ENCODE measurements at places on chromosomes 13 and 19. TPM values are rescaled to one million over a fixed set of nuclear protein-coding genes. Genes with fewer than 3 reads are reported as not detected.

DNA sequence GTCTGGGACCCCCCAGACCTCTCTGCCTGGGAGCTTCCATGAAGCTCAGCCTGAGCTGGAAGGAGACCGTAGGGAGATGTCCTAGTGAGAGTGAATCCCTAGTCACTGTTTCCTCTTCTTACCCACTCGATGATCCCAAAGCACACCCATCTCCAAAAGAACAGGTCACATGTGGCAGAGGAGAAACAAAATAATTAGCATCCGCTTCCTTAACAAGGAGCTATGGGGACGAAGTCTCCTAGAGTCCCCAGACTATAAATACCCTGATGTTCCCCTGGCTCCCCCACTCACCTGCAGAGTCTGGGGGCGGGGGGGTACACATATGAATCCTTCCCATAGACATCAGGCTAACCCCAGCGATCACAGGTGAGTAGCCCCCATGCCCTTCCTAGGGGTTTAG is at the start of gene OR1I1:
Gene OR1I1, plus strand, starts transcription at position 301 of the 400 bp plus-strand sequence. CDS start 4,855 bp downstream, outside the sequence.
- DNase-seq, result no peak

DNA sequence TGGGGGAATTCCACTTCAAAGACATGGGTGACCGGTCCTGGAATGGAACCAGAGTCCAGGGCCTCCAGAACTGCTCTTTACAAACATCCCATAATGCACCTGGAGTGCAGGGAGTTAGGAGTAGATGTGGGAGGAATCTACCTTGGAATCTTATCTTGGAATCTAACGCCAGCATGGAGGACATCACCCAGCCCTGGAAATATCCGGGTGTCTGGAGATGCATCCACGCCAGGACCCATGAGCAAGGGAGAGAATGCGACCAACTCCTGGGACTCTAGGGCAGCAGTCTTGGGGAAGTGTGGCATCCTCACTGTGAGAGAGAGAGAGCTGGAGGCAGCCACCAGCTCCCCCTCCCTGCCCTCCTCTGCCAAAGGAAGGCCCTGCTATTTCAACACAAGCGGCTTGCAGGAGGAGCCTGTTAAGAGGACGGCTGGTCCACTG is 211.8 kb downstream of the UQCRFS1 start:
- no peak for DNase-seq

FUT1 gene
- polyA plus RNA-seq, result 5.3 TPM

CGB7 gene
- polyA plus RNA-seq, result 0.24 TPM

DNA sequence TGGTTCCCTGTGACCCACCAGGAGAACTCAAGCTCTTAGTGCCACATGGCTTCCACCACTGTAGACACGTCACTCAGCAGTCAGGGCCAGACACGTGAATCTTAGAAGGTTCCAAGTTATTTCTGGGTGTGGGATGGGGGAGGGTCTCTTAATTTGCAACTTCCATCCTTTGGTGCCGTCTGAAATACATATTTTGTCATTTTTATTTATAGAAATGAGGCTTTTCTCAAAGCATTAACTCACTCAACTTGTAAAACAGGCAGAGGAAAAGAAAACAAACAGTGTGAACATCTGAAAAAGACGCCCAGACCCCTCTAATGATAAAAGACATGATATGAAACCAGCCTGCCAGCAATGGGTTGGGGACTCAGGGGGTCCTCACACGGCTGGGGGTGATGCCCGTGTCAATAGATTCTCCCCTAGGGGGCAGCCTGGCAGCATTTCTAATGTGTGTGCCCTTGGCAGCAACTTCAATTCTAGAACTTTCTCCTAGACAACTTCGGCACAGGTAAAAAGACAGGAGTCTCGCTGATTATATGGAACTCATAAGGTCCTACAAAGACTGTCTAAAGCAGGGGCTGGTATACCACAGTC is 15.4 kb downstream of the PIP5K1C start:
- DNase-seq, result no peak

- no peak for DNase-seq
Observed at GRCh38 chr13:51967482-51968446, 43.5 kb downstream of the ATP7B start.

DNA sequence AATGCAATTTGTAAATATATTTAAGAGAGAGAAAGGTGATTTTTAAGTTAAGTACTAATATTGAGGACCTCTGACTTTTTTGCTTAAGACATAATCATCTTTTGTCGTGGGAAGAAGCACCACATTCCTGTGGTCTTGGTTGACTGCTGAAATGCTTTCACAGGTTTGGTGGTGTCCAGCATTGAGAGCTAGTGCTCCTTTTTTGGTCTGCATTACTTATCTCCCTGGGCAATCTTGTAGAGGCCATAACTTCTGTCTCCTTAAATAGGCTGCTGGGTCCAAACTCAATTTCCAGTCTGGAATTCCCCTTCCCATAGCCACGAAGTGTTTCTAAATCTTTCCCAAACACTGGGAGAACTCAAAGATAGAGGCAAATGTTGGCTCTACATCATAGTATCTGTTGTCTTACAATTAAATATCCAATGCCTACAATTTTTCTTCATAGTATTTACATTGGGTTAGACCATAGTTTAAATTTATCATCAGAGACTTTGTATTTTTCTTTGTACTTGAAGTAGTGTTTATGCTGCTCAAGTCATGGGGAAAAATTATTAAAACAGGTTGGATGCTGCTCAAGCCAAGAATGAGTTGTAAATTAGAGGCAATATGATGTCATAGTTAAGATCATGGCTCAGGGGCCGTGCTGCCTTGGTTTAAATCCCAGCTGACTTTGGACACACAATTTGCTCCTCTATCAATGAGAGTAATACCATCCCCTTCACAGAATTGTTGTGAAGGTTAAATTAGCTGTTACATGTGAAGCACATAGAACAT is 105.6 kb downstream of the POSTN start:
- no peak for DNase-seq

DNA sequence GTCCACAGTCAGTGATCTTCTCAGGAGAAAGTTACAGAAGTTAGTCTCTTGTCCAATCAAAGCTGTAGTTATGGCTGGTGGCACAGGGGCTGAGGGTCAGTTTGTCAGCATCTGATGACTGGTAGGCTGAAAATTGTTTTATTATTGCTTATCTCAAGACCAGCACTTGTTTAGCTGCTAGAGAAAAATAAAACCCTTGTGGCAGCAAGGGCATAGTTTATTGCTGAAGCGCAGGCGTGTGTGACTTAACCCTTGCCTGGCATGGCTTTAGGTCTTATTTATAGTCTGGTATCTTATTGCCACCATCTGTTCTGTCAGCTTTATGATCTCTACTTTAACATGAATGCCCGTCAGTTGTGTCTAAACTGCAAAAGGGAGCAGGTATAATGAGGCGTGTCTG is 154.7 kb downstream of the USP12 start:
- no peak for DNase-seq

GRCh38 chr19:32318884-32319520 is 26.4 kb upstream of the ZNF507 start:
- DNase-seq, result no peak

- DNase-seq, result no peak
Observed at GRCh38 chr13:64930636-64931035, 2299.5 kb downstream of the PCDH9 start.

IGFL3 gene
- not detected for polyA plus RNA-seq

DNA sequence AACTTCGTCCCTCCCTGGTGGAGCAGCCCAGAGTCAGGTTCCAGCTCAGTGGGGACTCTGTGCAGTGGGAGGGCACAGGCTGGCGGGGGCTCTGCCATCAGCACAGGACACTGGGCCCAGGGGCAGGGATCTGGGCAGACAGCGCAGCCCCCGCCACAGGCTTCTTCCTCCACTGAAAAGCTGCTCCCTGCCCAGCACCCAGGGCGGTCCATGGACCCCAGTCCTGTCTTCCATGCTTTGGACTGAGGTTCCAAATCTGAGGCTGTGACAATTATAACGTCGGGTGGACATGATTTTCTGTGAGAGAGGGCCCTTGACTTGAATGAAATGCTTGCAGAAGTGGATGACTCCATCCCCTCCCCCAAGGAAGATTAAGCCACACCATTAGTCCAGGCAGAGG is 21.2 kb upstream of the NCCRP1 start:
- no peak for DNase-seq

GRCh38 chr13:67139551-67139950 is 90.6 kb downstream of the PCDH9 start:
- DNase-seq, result no peak

ZNF382 gene
- polyA plus RNA-seq, result 14.1 TPM

GRCh38 chr13:113646376-113646775 is 11.6 kb downstream of the ATP4B start:
- no peak for DNase-seq

GRCh38 chr13:29081036-29081435 is 260.9 kb downstream of the MTUS2 start:
- no peak for DNase-seq

DNA sequence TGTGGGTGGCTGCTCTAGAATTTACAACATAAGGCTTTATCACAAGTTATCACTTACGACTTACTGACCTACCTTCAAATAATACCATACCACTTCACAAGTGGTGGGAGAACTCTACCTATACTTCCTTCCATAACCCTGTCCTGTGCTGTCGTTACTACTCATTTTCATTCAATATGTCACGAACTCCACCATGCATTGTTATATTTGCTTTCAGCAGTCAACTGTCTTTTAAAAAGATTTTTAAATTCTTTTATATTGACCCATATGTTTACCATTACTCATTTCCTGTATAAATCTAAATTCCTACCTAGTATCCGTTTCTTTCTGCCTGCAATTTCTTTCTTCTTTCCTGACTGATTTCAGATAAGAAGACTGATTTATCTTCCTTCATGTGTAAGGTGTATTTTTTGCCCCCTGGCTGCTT is 200.0 kb downstream of the KLF12 start:
- DNase-seq, result no peak

PRODH2 gene
- not detected for polyA plus RNA-seq

DNA sequence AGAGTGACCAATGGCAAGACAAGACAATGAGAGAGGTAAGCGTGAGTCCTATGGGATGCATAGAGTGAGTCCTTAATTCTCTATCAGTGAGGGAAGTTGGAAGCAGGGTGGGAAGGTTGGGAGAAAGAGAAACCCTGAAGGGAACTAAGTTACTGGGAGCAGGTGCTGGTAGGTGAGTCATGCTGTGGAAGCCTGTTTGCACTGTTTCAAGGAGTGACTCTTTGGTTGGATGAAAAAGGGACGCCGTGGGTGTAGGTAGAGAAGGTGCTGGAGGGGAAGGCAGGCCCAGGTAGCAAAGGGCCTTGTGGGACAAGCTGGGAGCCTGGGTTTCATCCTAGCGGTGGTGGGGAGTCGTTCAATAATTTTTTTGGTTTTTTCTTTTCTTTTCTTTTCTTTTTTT is 21.9 kb downstream of the IGFL1 start:
- no peak for DNase-seq

HSPB6 gene
- 75.8 TPM for polyA plus RNA-seq

GRCh38 chr19:38216785-38217641 is 7.0 kb downstream of the DPF1 start:
- no peak for DNase-seq

DNA sequence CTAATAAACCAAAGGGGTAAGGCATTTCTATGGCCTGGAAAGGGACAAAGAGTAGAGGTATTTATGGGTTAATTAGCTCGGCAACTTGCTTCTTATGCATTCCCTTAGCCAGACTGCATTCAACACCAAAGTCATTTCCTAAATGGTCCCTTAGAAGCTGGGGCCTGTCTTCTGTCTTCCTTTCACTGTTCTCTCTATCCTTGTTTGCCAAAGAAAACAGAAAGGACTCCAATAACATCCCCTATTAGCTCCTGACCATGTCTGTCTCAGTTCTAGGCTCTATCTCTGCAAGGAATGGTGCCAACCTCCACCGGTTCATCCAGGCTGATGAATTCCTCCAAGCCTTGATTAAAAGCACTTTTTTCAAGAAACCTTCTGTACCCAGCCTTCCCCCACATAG is 123.5 kb downstream of the KCTD12 start:
- DNase-seq, result no peak

- no peak for DNase-seq
Observed at GRCh38 chr13:108609353-108609752, 20.1 kb upstream of the MYO16 start.

GRCh38 chr13:101709952-101710351 is 257.5 kb downstream of the ITGBL1 start:
- DNase-seq, result no peak

DNA sequence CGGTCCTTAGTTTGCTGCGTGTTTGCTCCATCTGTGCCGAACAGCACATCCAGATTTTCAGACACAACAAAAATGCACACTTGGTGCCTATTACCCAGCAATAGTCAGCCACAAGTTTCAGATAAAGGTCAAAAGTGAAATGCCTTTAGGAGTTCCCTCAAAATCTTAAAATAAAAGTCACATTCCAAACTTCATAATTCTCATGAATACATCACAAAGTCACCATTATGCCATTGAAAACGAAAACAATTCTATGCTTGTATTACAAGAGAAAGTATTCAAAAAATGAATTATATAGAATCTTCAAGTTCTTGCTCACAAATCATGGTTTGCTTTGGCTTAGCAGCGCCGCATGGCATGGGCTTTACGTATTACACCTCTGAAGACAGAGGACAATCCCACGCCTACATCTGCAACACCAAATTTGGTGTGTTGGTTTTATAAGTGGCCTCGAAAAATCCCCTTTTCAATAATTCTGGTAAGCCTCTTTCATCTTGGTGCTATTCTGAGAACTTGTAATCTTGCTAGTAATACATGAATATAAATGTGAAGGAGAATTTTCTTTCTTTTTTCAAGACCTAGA is 26.6 kb downstream of the COL4A1 start:
- DNase-seq, result no peak

- no peak for DNase-seq
Observed at GRCh38 chr13:99800951-99801350, 170.6 kb downstream of the ZIC5 start.

LIM2 gene
- polyA plus RNA-seq, result not detected

- DNase-seq, result no peak
Observed at GRCh38 chr19:2787115-2787514, 1.8 kb downstream of the THOP1 start.

UBE2L5 gene
- polyA plus RNA-seq, result 0.30 TPM

ACP7 gene
- polyA plus RNA-seq, result 0.21 TPM

HDGFL2 gene
- polyA plus RNA-seq, result 77.1 TPM

DNA sequence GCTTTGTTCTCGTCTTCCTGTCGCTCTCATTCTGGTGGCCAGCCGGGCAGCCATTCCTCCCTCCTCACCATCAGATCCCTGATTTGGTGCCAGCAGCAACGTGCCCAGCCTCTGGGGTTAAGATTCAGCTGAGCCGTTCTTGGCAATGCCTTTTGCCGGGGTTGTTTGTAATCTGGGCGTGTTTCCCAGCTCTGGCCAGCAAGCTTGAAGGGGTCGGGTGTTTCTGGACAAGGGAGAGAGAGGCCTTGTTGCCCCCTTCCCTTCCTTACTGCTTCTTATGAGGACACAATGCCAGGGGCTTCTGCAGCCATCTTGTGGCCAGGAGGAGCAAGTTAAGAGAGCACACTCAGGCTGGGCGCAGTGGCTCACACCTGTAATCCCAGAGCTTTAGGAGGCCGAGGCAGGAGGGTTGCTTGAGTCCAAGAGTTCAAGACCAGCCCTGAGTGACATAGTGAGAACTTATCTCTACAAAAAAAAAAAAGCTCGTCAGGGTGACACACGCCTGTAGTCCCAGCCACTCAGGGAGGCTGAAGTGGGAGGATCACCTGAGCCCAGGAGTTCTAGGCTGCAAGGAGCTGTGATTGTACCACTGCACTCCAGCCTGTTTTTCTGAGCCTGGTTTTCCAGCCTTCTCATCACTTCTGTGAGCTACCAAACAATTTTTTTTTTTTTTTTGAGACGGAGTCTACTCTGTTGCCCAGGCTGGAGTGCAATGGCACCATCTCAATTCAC is 10.7 kb upstream of the CRTC1 start:
- DNase-seq, result no peak
